ENCODE measurements at places on chromosomes 3 and 15.

DNA sequence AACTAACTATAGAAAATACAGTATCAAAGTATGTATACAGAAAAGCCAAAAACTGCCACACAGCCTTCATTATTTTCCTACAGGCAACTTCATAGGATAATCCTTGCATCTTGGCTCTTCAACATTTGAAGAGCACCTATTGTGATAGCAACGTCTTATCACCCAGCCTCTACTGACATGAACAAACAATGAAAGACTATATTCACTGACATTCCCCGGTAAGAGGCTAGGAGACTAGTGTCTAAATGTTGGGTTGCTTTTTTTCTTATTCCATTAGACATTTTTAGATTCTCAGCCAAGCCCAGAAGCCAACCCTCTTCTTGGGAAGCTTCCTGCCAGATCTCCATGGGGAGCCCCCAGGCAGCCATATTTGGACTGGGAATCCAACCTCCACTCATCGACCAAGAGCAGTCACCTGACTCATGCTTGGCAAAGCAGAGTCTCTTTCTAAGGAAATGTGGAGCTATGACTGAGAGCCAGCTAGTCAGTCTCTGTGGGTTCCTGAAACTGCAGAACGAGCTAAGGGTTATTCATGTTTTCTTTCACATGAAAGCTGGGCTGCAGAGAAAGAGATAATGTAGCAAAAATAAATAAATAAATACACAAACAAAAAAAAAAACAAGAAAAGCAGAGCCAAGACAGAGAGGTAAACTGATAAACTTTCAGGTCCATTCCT, 227.5 kb downstream of the MAGI1 start:
- peak; percentile 12 for DNase-seq

GRCh38 chr3:102102394-102102793, 253.1 kb downstream of the NFKBIZ start:
- DNase-seq, result no peak

GRCh38 chr3:184584464-184584891, 22.9 kb downstream of the EPHB3 start:
- no peak for DNase-seq

- DNase-seq, result peak; percentile 81
These were observed 3.9 kb downstream of the GATA2 start for GRCh38 chr3:128488991-128489673.

DNA sequence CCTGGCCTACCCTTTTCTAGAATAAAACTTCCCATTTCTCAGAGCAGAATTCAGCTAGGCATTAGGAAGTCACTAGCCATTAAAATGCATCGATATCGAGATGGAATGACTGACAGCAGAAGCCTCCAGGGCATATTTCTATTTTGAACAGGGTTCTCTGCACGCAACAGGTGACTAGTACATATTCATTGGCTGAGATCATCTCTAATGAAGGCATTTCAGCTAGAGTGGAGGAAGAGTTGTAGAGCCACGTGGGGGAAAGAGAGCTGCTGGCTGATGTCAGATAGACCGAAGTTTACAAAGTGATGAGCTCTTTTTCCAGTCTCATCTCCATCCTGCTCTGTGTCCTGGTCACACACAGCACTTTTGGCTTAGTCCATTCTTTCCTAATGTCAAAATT, 7.5 kb downstream of the TMEM40 start:
- DNase-seq, result peak; percentile 86

DNA sequence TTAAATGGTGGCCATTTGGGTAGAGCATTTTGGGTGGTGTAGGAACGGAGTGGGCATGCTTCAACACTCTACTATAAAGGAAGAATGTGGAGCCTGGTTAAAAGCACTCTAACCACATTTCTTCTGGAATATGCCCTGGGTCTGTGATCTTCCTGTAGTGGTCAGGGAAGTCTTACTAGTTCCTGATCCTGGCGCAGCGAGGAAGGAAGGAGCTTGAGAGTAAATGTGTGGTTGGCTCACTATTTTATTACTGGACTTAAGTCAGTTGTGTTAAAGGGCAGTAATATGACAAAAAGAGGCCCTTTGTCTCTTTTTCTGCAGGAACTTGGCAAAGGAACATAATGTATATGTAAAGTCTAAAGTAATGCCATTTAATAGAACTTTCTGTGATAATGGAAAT, 197.6 kb upstream of the ZPLD1 start:
- no peak for DNase-seq

- no peak for DNase-seq
These were observed 50.4 kb upstream of the SYN2 start for GRCh38 chr3:11953778-11954177.

- DNase-seq, result no peak
These were observed 15.2 kb downstream of the ARPP21 start for GRCh38 chr3:35654476-35654875.

- DNase-seq, result no peak
These were observed 51.5 kb downstream of the ZMAT3 start for GRCh38 chr3:179020112-179020511.

GRCh38 chr15:49174902-49175301, 4.9 kb downstream of the GALK2 start:
- no peak for DNase-seq
